ENCODE measurements at places on chromosomes 16 and 17.

DNA sequence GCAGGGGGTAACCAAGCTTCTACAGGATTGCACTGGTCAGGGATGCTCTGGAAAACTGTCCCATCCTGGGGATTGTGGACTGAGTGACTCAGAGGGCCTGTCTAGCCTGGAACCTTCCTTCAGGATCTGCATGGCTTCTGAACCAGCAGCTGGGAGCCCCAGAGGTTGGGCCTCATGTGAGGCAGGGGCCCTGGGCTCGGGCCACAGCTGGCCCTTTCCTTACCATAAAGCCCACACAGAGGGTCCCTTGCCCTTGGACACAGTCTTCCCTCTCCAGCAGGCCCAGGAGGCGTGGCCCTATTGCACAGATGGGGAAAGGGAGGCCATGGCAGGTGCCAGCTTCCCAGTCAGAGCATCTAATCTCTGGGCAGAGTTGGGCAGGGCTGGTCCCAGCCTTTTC is 30.5 kb downstream of the ADCY7 start:
- no peak overlapping the region for H3K4me3 ChIP-seq
- no peak overlapping the region for H3K27ac ChIP-seq
- H3K27me3 ChIP-seq, result no peaks in the 10 kb centered on the region
- no peak for DNase-seq
- H3K36me3 ChIP-seq, result peaks cover 6% of the 10 kb centered on the region
- peaks cover 6% of the 10 kb centered on the region for H3K4me1 ChIP-seq

- no peak for DNase-seq
- no peaks in the 10 kb centered on the region for H3K27me3 ChIP-seq
- H3K36me3 ChIP-seq, result peaks cover 6% of the 10 kb centered on the region
- H3K4me1 ChIP-seq, result peaks cover 30% of the 10 kb centered on the region
- H3K4me3 ChIP-seq, result no peak overlapping the region
- H3K27ac ChIP-seq, result no peak overlapping the region
These were observed 59.3 kb upstream of the CORO6 start for GRCh38 chr17:29682054-29682453.

- no peak overlapping the region for H3K27ac ChIP-seq
- DNase-seq, result no peak
- H3K4me1 ChIP-seq, result no peaks in the 10 kb centered on the region
- H3K36me3 ChIP-seq, result no peaks in the 10 kb centered on the region
- peaks cover 33% of the 10 kb centered on the region for H3K27me3 ChIP-seq
- H3K4me3 ChIP-seq, result no peak overlapping the region
These were observed 2.0 kb downstream of the PRSS33 start for GRCh38 chr16:2785101-2785991.

GRCh38 chr16:57469917-57470470 is 7.5 kb downstream of the POLR2C start:
- no peak for DNase-seq
- H3K4me1 ChIP-seq, result peaks cover 13% of the 10 kb centered on the region
- H3K27me3 ChIP-seq, result peaks cover 1% of the 10 kb centered on the region
- H3K4me3 ChIP-seq, result no peak overlapping the region
- H3K36me3 ChIP-seq, result peaks cover 12% of the 10 kb centered on the region

DNA sequence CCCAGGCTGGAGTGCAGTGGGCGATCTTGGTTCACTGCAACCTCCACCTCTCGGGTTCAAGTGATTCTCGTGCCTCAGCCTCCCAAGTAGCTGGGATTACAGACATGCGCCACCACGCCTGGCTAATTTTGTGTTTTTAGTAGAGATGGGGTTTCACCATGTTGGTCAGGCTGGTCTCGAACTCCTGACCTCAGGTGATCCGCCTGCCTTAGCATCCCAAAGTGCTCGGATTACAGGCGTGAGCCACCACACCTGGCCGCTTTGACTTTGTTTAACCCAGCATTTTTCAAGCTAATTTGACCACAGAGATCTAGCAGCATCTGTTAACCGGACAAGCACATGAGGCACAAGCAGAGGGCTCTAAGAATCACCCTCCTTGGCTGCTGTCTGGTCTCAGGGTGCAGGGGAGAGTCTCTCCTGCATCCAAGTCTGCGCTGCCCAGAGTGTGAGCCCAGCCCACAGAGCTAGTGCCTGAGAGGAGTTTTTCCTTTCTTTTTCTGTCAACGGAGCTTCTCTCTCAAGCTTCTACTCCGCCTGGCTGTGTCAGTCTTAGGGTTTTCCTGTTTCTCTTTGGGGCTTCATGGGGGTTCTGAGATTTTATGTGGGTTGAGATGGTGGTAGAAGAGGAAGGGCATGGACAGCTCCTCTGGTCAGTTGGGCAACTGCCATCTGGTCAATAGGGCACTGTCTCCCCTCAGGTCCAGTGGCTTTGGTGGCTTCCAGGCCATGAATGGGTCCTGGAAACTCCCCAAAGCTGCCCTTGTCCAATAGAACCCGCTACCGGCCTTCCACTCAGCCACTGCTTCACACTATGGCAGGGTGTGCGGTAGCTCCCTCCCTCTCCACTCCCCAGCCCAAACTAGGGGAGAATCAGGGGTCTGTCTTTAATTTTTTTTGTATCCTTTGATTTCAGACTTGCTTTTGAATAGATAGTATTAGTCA is 59.6 kb downstream of the TNFRSF13B start:
- DNase-seq, result no peak
- no peaks in the 10 kb centered on the region for H3K36me3 ChIP-seq
- H3K4me1 ChIP-seq, result peaks cover 19% of the 10 kb centered on the region

- no peak overlapping the region for H3K4me3 ChIP-seq
- H3K36me3 ChIP-seq, result no peaks in the 10 kb centered on the region
- H3K27me3 ChIP-seq, result peaks cover 12% of the 10 kb centered on the region
- H3K27ac ChIP-seq, result no peak overlapping the region
- no peak for DNase-seq
- no peaks in the 10 kb centered on the region for H3K4me1 ChIP-seq
These were observed 55.8 kb downstream of the PLCG2 start for GRCh38 chr16:81834868-81835267.

- H3K36me3 ChIP-seq, result peaks cover 3% of the 10 kb centered on the region
- no peak overlapping the region for H3K27ac ChIP-seq
These were observed 15.6 kb upstream of the CBFA2T3 start for GRCh38 chr16:88992351-88993165.

- H3K4me3 ChIP-seq, result no peak overlapping the region
- no peak for DNase-seq
- H3K27me3 ChIP-seq, result no peaks in the 10 kb centered on the region
- H3K4me1 ChIP-seq, result no peaks in the 10 kb centered on the region
These were observed 34.6 kb downstream of the PRMT7 start for GRCh38 chr16:68345351-68345810.

DNA sequence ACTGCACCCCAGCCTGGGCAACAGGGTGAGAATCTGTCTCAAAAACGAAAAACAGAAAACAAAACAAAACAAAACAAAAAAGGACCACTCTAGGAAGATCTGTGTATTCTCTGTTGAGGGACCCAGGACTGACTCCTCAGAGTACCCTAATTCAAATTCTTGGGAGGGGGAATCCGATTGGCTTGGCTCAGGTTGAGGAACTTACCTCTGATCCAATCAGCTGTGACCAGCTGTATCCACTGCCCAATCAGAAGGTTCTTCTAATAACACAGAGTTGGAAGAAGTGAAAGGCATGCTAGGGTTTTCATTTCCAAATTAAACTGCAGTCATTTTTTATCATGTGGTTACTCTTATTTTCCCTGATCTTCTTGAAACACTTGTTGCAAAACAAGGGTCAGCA is 105.9 kb upstream of the CACNG3 start:
- no peak overlapping the region for H3K27ac ChIP-seq
- no peaks in the 10 kb centered on the region for H3K36me3 ChIP-seq
- no peak for DNase-seq
- no peaks in the 10 kb centered on the region for H3K4me1 ChIP-seq

DNA sequence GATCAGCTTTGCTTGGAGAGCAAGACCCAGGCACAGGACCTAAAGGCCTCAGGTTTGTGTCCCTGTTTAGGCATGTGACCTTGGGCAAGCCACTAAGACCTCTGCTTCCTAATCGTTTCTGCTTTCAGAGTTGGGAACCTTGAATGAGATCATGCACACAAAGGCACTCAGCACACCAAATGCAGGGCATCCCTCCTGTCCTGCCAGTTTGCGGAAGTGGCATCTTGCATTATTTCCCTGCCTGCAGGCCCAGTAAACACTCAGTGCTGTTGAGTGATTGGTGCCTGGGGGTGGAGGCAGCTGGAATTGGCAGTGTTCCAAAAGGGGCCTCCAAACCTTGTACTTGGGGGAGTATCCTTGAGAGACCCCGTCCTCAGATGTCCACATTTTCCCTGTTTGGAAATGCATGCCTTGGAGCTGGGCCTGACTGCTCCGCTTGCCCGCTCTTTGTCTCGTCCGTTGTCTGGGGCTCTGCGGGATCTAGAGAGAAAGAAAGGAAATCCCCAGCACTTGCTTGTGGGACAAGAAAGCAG is 28.7 kb downstream of the MRM1 start:
- H3K27me3 ChIP-seq, result peaks cover 26% of the 10 kb centered on the region
- no peak overlapping the region for H3K27ac ChIP-seq
- DNase-seq, result no peak

- H3K27me3 ChIP-seq, result no peaks in the 10 kb centered on the region
- H3K4me1 ChIP-seq, result peaks cover 9% of the 10 kb centered on the region
- H3K36me3 ChIP-seq, result peaks cover 25% of the 10 kb centered on the region
- DNase-seq, result peak; percentile 3
- H3K4me3 ChIP-seq, result no peak overlapping the region
- H3K27ac ChIP-seq, result no peak overlapping the region
These were observed 186.5 kb downstream of the STX8 start for GRCh38 chr17:9389111-9389527.

DNA sequence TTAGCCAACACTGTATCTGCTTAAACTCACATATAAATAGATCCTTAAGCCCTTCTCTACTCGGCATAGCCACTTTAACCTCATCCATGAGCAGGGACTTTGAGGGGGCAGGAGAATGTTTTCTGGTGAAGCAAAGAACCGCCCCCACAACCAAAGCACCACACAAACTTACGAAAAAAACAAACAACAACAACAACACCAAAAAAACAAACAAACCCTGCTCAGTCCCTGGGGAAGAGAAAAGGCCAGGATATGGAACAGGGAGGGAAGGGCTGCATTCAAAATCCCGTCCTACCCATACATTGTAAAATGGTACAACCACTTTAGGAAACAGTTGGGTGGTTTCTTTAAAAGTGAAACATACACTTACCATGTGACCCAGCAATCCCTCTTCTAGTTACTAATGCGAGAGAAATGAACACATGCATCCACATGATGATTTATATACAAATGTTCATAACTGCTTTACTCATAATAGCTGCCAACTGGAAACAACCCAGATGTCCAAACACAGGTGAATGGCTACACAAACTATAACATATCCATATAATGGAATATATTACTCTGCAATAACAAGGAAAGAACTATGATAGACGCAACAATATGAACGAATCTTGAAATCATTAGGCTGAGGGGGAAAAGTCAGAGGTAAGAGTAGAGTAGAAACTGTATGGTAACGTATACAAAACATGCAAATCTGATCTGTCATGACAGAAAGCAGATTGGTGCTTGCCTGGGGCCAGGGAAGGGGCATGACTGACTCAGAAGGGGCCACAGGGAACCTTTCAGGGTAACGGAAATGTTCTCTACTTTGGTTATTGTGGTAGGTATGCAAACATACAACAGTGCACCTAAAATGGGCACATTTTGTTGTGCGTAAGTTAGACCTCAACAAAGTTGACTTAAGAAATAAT is 37.7 kb upstream of the TOB1 start:
- no peak overlapping the region for H3K27ac ChIP-seq
- H3K27me3 ChIP-seq, result peaks cover 7% of the 10 kb centered on the region
- H3K4me1 ChIP-seq, result peaks cover 17% of the 10 kb centered on the region
- no peak overlapping the region for H3K4me3 ChIP-seq

DNA sequence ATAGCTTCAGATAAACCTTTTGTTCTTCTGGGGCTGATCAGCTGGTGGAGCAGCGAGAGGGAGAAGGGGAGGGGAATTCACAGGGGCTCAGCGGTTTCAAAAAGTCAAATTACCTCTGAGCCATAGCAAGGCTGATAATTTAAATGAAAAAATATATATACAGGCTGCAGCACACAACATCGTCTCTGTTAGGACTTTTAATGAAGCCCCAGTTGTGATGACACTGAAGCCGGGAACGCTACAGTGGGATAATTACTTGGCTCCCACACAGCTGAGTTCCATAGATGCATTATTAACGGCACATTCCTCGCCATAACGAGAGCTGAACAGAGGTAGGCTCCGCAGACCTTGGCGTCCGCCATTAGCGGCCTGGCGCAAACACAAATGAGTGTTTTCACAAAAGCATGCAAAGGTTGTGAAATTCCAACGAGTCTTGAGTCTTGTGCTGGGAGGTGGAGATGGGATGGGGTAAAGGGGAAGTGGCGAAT is 216.0 kb downstream of the C16orf78 start:
- no peak overlapping the region for H3K27ac ChIP-seq
- H3K4me1 ChIP-seq, result no peaks in the 10 kb centered on the region
- H3K36me3 ChIP-seq, result no peaks in the 10 kb centered on the region
- no peak overlapping the region for H3K4me3 ChIP-seq
- H3K27me3 ChIP-seq, result peaks cover 1% of the 10 kb centered on the region

- no peak overlapping the region for H3K4me3 ChIP-seq
- H3K4me1 ChIP-seq, result no peaks in the 10 kb centered on the region
- no peak for DNase-seq
- peaks cover 19% of the 10 kb centered on the region for H3K27me3 ChIP-seq
- no peaks in the 10 kb centered on the region for H3K36me3 ChIP-seq
These were observed 13.6 kb upstream of the STH start for GRCh38 chr17:45985447-45985846.

- peak overlapping the region; percentile 71 for H3K4me3 ChIP-seq
- no peaks in the 10 kb centered on the region for H3K27me3 ChIP-seq
- peak; percentile 86 for DNase-seq
- H3K4me1 ChIP-seq, result peaks cover 71% of the 10 kb centered on the region
These were observed 47.8 kb downstream of the OMG start for GRCh38 chr17:31248986-31249834.

- peaks cover 3% of the 10 kb centered on the region for H3K27me3 ChIP-seq
- DNase-seq, result peak; percentile 47
- peak overlapping the region; percentile 16 for H3K27ac ChIP-seq
- H3K4me3 ChIP-seq, result no peak overlapping the region
- peaks cover 38% of the 10 kb centered on the region for H3K4me1 ChIP-seq
These were observed 31.4 kb upstream of the ADCY7 start for GRCh38 chr16:50234771-50235556.

- peaks cover 26% of the 10 kb centered on the region for H3K27me3 ChIP-seq
- H3K4me1 ChIP-seq, result no peaks in the 10 kb centered on the region
- H3K36me3 ChIP-seq, result no peaks in the 10 kb centered on the region
- H3K4me3 ChIP-seq, result no peak overlapping the region
- H3K27ac ChIP-seq, result no peak overlapping the region
These were observed 117.0 kb downstream of the RGS9 start for GRCh38 chr17:65254166-65254565.

DNA sequence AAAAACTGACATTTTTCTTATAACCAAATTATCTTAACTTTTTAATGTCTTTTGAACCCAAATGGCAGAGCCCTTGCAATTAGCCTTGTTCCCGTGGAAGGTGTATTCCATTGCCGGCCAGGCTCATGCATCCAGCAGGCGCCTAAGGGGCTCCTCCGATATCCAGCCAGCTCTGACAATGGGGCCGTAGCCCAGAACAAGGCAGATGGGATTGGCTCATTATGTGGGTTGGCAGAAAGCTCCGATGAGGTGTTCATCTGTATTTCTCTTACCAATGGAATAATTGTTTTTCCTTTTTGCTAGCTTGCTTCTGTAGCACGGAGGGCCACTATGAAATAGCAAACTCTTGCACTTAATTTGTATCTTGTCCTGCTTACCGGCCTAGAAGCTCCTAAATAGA is 208.2 kb upstream of the CHMP6 start:
- peaks cover 36% of the 10 kb centered on the region for H3K4me1 ChIP-seq
- no peak overlapping the region for H3K4me3 ChIP-seq
- no peak overlapping the region for H3K27ac ChIP-seq
- no peak for DNase-seq
- peaks cover 3% of the 10 kb centered on the region for H3K27me3 ChIP-seq

Measured in HFFc6 (cell line).